ENCODE measurements at places on chromosomes 3 and 15.

DNA sequence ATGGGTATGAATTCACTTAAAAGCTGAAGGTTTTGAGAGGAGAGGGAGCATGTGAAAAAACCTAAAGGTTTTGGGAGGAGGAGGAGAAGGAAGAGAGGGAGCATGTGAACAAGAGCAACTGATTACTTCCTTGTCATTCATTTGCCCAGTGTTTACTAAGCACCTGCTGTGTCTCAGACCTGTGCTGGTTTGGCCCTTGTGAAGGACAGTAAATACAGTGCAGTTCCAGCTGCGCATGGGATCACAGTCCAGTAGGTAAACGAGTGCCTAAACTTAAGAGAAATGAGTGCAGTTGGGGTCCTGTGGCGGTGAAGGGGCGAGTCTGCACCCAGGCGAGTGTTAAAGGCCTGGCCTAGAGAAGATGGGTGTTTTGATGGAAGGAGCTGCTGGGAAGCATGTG is 38.6 kb downstream of the IGF1R start:
- DNase-seq, result no peak

DNA sequence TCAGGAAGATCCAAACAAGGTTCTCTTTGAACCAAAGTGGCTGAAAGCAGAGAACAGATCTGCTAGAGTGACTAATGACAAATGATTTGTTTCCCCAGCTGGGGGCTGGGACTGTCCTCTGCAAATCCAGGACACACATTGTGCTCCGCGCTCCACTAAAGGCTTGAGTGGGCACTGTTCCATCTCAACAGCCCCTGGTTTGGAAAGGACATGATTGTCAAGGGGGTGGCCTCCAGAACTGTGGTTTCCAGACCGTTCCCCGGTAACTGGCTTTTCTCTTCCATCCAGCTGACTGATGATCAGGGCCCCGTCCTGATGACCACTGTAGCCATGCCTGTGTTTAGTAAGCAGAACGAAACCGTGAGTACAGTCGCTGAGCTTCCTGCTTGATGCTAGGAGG is 91.0 kb downstream of the LRTM1 start:
- DNase-seq, result peak; percentile 66

DNA sequence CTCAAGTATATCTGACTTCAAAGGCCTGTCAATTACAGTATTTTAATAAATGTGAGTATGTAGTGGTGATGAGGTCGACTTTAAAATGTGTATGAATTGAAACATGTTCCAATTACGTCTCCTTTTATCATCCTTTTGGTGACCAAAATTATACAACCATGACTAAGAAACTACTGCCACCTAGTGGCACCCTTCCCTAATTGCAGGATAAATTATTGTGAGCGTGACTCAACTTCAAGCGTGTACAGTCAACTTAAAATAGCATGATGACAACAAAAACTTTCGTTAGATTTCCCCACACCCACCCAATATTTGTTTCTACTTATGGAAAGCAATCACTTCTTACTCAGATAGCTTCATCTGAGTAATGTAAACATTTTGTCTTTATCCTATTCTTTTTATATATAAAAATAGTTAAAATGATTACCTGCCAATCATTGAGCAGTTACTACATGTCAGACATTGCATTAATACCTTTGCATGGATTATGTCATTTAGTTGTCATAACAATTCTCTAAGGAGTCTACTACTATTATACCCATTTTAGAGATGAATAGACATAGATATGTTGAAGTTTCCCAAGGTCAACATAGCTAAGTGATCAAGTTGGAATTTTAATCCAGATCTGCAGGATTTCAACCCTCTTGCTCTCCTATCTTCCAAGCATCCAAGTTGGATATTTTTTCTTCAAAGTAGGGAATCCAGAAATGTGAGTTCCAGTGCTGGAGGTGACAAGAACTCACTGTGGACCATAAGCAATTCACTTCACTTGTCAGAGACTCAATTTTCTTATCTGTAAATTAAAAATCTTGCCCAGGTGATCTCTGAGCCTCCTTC is 106.0 kb downstream of the MEX3B start:
- peak; percentile 64 for DNase-seq

DNA sequence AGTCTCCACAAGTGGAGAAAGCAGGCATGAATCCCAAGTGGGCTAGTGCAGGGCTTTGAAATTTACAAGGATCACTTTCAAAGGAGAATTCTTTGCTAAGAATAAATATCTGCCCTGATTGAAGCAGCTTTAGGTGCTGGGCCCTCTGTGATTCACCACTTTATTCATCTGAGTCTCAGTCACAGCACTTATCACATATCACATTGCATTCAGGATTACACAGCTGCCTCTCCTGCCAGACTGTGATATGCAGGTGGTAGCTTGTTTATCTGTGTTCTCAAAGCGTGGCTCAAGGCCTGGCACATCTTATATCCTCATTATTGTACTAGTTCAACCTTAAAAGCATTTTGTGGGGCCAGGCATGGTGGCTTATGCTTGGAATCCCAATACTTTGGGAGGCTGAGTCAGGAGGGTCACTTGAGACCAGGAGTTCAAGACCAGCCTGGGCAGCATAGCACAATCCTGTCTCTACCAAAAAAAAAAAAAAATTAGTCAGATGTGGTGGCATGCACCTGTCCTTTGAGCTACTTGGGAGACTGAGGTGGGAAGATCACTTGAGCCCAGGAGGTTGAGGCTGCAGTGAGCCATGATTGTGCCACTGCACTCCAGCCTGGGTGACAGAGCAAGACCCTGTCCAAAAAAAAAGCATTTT is 156.9 kb upstream of the EIF1B start:
- no peak for DNase-seq

GRCh38 chr3:149134575-149134974 is 5.1 kb downstream of the HPS3 start:
- no peak for DNase-seq

- DNase-seq, result no peak
Measured at GRCh38 chr3:152621967-152622810, 212.7 kb upstream of the P2RY1 start.

DNA sequence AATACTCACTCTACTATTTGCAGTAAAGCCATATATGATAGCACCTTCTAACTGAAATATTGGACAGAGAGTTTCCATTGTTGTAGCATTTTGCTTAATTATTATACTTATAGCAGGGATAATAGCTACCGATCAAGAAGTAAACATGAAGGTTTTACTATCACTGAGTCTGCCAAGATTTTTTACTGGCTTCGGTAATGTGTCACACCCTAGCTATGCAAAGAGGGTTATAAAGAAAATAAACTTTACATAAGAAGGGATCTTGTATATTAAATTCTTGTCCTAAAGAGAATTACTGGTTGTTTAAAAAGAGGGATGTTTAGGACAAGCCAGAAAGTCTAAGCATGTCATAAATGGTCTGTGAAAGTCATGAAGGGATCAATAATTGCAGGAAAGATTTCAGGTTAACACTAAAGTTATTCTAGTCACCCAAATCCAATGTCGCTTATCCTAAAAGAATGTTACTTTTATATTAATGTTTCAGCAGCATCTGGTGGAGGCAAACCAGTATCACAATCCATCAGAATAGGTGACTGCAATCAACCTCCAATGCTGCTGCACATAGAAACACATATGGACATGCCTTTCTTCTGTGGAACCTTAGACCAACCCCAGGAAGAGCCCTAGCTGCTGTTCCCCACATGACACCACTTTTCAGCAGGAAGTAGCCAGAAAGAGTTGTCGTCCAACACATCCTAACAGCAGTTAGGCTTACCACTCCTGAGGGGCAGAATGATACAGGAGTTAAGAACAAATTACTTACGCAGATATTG is 62.7 kb upstream of the GK5 start:
- no peak for DNase-seq

DNA sequence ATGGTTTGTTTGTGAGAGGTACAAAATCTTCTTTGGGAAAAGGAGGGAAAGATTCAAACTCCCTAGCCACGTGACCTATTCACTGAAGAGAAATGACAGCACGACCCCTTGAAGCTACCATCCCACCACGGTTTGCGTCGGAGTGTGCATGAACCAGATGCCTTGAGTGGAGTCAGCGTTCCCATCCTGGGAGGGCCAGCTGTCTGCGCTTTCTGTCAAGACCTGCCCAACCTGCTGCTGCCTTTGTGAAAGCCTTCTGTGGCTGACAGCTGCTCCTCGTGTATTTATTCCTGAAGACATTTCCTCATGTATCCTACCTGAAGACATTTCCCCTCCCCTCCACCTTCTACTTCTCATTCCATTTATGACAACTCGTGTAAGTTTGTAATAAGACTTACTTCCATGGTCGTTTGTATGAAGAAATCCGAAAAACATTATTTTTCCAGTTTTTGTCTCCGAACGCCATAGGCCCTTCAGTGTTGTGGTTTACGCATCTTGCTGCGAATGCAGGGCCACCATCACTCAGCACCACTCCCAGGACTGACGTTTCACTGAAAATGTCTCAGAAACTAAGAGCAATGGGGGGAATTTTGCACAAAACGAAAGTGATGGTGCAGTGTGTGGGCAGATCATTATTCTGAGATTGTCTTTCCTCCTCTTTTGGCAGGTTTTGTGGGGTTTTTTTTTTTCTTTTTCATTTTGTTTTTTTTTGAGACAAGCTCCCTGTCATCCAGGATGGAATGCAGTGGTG is 18.9 kb downstream of the EBLN2 start:
- DNase-seq, result no peak

DNA sequence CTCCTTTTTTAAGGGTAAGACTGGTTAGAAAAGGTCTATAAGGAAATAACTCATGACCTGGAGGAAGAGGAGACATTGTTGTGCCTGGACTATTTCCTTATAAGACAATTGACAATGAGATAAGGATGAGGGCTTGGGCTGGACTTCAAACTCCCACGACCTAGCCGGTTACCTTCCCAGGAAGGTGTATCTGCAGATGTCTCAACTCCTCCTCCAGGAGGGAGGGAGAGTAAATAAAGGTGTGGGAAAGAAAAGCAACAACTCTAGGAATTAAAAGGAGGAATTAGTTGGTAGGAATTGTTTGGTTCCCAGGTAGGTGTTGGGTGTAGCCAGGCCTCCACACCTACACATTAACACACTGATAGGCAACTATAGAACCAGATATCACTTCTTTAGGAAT is 97.8 kb upstream of the TBL1XR1 start:
- DNase-seq, result no peak

DNA sequence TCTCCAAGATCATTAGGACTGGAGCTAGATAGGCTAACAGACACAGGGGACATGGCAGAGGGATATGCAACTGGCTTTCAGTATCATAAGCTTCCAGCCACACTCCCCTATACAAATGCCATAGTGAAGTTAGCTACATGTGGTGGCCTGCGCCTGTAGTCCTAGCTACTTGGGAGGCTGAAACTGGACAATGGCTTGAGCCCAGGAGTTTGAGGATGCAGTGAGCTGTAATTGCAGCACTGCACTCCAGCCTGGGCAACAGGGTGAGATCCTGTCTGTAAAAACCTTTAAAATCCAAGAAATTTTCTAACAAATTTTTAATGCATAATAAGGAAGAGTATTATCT is 37.3 kb downstream of the DLG1 start:
- DNase-seq, result no peak

DNA sequence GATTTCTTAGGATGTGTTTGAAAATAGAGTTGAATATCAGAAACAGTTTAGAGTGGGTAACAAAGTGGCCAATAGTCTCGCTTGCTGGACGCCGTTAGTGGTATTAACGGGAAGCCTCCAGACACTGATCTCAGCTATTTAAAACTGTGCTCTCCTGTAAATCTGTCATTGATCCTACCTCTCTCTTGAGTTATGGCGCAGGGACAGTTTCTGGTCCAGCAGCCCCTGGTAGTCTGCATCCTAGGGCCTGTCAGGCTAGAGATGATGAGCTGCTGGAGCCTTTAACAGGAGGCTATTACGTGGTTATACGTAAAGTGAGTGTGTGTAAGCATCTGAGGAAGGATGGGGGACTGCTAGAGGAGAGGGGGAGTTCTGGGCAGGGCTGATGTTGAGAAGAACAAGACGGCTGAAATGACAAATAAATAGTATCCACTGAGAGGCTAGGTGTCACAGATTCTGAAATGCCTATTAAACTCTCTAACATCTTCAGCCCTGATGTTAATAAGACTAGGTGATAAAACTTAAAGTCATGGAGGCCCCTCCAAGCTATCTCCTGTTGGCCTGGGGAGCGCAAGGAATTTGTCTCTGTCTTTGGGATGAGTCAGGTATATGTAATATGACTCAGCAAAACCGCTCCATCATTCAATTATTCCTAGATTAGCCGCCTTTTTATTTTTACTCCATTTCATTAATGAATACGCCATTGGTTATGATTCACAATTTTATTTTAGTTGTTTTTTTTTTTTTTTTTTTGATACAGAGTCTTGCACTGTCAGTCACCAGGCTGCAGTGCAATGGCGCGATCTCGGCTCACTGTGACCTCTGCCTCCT is 155.7 kb downstream of the GREM1 start:
- DNase-seq, result peak; percentile 84

- peak; percentile 58 for DNase-seq
Measured at GRCh38 chr3:134651347-134652041, 672 bp upstream of the KY start.

- peak; percentile 73 for DNase-seq
Measured at GRCh38 chr3:71416876-71417275, 166.7 kb downstream of the FOXP1 start.

DNA sequence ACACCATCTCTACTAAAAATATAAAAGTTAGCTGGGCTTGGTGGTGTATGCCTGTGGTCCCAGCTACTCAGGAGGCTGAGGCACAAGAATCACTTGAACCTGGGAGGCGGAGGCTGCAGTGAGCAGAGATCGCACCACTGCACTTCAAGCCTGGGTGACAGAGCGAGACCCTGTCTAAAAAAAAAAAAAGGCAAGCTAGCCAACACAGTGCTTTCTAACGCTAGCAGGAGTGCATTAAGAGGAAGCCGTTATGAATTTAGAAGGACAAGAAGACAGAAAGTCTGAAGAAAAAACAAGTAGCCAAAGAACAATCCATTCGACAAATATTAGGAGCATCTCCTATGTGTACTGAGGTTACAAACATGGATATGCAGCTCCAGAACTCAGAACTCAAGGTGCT is 28.6 kb downstream of the BHLHE40 start:
- no peak for DNase-seq

DNA sequence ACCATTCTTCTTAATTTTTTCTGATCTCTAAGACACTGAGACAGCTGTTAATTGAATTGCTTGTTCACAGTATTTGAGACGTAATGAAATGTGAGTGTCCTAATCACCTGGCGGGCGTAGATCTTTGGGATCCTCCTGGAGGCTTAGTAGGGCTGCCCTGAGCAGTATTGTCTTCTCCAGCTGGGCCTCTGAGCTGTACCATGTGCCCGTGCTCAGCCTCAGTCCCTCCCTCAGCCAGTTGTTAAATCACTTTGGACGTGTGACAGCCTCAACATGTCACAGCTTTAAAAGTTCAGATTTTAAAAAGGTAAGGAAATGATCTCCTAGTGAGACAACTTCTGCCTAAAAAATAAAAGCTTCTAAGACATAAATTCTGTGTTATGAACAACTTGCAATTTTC is 35.5 kb downstream of the IGF1R start:
- no peak for DNase-seq

DNA sequence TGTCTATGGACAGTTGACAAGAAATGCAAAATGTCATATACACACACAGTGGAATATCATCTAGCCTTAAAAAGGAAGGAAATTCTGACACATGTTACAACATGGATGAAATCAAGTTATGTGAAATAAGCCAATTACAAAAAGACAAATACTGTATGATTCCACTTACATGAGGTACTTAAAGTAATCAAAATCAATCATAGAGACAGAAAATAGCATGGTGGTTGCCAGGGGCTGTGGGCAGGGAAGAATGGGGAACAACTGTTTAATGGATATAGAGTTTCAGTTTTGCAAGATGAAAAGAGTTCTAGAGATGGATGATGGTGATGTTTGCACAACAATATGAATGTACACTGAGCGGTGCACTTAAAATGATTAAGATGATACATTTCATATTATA is 613.8 kb upstream of the ZNF385D start:
- DNase-seq, result no peak

All from islet precursor cell (in vitro differentiated cells).